ENCODE measurements at places on chromosomes 16 and 17.

DNA sequence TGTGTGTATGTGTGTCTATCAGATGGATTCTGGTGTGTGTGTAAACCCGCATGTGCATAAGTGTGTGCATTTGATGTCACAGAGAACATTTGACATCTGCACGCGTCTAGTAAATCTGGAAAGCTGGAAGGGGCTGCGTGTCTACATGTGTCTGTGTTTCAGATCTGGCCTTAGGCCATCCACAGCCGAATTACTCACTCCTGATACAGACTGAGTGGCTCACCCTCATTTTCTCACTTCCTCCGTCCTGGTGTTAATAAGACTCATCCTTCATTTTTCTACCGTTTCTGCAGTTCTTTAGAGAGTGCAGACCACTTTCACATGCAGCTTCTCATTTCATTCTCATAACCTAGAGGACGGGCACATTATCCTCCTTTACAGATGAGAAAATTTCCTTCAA lies 491.6 kb downstream of the CDH13 start:
- peak; percentile 82 for DNase-seq

DNA sequence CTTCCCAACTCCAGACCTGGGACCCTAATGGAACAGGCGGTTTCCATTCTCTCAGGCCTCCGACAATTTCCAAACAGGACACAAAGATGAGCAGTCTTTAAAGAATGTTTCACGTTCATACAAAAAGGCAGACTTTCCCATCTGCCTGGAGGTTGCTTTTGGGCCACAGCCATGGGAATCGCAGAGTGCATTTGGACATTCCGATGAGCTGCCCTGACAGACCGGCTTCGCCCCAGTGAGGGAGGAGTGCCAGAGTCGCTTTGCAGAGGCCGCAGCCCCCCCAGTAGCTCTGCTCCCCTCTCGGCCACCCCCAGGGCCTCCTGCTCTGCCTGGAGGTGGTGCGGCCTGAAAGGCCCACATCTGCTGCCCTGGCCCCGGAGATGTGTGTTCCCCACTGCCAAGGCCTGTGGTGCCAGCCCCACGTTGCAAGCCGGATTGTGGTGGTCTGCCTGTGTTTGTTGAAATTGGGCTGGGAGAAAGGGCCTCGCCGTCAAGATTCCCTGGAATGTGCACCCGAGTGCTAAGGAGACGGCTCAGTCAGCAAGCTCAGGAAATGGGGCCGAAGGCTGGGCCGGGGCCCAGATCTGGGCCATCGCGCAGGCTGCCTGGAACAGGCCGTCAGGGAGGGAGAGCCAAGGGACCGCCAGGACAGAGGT lies 89.8 kb downstream of the C16orf95 start:
- peak; percentile 97 for DNase-seq

GRCh38 chr17:51402899-51403298 lies 142.6 kb downstream of the UTP18 start:
- no peak for DNase-seq

DNA sequence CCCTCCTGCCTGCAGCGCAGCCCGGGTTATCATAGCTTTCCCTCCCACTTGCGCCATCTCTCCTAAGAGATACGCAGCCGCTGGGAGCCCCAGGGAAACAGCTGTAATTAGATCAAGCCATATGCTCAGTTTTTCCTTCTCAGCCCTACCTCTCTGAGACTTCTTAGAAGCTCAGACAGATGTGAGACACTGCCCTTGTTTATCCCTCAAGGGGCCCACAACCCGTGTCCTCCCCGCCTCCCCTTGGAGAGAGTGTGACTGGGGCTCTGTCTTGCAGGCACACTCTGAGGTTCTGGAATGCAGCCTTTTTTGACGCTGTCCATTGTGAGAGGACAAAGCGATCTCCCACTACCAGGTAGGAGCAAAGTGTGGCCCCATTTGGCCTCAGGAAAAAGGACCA lies 31.2 kb downstream of the CIBAR2 start:
- no peak for DNase-seq

- DNase-seq: peak; percentile 46
Measured at GRCh38 chr17:77948690-77949114, 9.8 kb upstream of the TNRC6C start.

GRCh38 chr17:35245196-35245486 lies 2.3 kb downstream of the SLFN5 start:
- DNase-seq: peak; percentile 98

- peak; percentile 72 for DNase-seq
Measured at GRCh38 chr17:56681561-56682266, 88.2 kb downstream of the NOG start.

DNA sequence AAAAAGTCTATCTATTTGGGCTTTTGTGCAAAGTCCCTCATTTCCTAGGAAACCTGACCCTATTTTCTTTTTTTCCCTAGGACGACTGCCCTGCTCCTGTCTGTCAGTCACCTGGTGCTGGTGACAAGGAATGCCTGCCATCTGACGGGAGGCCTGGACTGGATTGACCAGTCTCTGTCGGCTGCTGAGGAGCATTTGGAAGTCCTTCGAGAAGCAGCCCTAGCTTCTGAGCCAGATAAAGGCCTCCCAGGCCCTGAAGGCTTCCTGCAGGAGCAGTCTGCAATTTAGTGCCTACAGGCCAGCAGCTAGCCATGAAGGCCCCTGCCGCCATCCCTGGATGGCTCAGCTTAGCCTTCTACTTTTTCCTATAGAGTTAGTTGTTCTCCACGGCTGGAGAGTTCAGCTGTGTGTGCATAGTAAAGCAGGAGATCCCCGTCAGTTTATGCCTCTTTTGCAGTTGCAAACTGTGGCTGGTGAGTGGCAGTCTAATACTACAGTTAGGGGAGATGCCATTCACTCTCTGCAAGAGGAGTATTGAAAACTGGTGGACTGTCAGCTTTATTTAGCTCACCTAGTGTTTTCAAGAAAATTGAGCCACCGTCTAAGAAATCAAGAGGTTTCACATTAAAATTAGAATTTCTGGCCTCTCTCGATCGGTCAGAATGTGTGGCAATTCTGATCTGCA lies 12.9 kb downstream of the TMEM98 start:
- DNase-seq: no peak

- no peak for DNase-seq
Measured at GRCh38 chr16:83903751-83904150, 4.8 kb downstream of the MLYCD start.

- no peak for DNase-seq
Measured at GRCh38 chr16:23700509-23700908, 12.5 kb downstream of the ERN2 start.

DNA sequence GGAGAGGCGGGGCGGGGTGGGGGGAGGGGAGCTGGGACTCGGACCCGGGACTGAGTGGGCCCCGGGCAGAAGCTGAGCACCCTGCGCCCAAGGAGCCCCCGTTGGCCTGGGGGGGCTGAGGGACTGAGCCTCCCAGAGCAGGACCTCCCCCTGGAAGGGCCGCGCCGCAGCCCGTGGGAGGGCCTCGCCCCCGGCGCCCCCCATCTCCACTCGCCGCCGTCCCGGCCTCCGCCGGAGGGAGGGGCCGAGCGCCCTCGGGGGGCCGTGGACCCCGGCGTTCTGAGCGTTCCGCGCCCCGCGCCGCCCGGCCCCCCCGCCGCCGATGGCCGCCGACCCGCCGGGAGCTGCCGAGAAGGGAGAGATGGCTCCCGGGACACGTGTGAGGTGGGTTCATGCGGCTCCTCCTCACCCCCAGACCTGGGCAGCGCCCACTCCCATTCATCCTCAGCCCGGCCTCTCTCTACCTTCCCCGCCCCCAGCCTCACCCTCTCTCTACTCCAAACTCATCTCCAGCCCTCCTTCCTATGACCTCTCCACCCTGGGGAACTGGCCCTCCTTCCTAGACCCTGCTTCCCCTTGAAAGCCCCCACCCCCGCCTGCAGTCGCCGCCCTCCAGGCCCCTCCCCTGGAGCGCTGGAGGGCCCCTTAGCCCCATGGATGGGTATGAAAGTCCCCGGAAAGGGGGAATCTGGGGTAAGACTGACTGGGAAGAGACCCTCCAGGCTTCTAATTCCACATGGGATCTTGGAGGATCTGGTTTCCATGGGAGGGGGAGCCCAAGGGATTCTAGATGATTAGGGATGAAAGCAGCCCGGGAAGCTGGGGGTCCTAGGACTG lies 922 bp downstream of the FBXL19 start:
- no peak for DNase-seq

- peak; percentile 44 for DNase-seq
Measured at GRCh38 chr16:79758615-79759346, 158.2 kb upstream of the MAF start.
